ENCODE measurements at places on chromosomes 6 and 20.

GRCh38 chr6:835476-836160 is 142.7 kb upstream of the EXOC2 start:
- no peak for DNase-seq

DNA sequence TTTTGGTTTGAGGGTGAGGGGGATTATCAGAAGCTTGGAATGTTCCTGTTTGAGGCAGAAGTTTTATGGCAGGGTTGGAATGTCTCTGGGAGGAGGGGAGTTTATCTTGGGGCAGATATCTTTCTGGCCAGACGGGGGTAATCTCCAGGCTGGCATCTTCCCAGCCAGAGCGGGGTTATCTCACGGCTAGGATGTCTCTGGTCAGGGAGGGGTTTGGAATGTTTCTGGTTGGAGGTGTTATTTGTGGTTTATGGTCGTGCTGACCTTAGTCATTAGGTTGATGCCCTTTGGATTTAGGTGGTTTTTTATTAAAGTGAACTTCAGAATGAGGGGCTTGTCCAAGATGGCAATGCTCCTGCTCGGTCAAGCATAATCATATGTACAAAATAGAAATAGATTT is 14.8 kb downstream of the PGK2 start:
- no peak for DNase-seq

DNA sequence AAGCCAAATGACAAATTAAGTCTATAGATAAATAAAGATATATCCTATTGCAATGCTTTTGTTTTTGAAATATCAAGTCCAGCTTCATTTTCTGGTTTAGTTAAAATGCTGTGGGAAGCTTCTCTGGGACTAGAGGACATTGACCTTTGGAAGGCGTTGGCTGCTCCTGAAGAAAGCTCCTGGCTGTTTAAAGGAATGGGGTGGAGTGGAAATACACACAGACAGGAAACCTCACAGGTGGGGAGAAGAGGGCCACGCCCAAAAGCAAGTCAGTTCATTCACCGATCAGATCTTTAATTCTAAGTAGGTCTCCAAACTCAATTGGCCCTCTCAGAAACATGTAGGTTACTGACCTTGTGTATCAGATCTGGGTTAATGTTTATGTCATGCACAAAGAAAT is 59.6 kb downstream of the SPTLC3 start:
- DNase-seq: no peak

- DNase-seq: no peak
These were observed 954.7 kb upstream of the ADGRB3 start for GRCh38 chr6:67680297-67680932.

- DNase-seq: no peak
These were observed 1.5 kb downstream of the MTHFD1L start for GRCh38 chr6:150866991-150867501.

GRCh38 chr20:2176946-2177345 is 75.3 kb downstream of the STK35 start:
- DNase-seq: no peak

- no peak for DNase-seq
These were observed 5.7 kb upstream of the TMEM30A start for GRCh38 chr6:75290136-75290945.

DNA sequence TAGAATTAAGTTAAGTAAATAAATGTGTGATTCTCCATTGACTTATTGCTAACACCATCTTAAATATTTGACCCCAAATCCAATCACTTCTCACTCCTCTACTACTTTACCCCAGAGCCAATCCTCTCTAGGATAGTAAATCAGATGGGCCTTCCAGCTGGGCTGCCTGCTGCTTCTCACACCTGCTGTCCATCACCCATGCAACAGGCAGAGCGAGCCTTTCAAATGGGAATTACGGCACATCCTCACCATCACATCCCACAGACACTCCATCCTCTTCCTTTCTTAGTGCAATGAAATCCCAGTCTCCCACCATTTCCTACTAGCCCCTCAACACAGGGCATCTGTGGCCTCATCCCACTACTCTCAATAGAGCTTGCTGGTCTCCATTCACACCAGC is 34.0 kb downstream of the HLA-F start:
- no peak for DNase-seq

- no peak for DNase-seq
These were observed 4.9 kb upstream of the TOX2 start for GRCh38 chr20:43909720-43910119.

GRCh38 chr6:164227952-164228522 is 813.5 kb downstream of the QKI start:
- DNase-seq: no peak

- DNase-seq: no peak
These were observed 9.3 kb upstream of the RNGTT start for GRCh38 chr6:88972504-88973423.

GRCh38 chr20:50883856-50884255 is 47.4 kb downstream of the ADNP start:
- DNase-seq: no peak

DNA sequence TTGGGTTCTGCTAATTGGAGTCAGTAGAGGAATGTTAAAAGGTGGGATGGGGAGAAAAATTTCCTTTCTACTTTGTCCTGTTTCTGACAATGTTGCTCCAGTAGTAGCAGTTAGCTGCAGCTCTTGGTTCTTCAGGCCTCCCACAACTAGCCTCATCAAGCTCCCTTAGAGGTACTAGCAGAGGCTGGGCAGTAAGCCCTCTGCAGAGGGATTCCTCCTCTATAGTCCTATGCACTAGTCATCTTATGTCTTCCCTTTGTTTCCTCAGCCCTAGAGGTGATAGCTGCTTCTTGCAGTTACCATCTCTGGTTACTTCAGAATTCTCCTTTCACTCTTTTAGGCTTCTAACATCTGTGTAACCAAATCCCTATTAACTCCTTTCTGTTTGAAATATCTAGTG is 99.8 kb downstream of the FILIP1 start:
- no peak for DNase-seq

GRCh38 chr20:8039042-8039441 is 19.5 kb upstream of the TMX4 start:
- no peak for DNase-seq

DNA sequence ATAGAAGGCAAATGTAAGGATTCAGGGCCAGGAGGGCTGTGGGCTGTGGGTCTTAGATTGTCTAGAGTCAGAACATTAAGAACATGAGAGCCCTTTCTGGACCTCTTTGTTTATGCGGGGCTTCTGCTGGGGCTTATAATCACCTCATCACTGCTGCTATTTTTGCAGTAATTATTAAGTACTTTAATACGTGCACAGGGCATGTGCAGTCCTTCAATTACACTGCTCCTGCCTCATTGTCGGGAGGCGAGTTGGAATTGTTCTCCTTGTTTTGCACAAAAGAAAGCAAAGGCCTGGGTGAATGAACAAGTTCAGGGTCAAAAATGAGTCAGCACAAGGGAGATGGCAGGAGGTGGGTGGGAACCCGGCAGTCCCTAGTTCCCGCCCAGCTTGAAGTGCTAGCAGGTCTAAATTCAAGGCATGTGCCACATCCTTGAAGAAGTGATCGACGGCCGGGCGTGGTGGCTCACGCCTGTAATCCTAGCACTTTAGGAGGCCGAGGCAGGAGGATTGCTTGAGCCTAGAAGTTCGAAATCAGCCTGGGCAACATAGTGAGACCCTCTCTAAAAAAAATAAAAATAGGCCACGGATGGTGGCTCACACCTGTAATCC is 34.4 kb upstream of the PTPN1 start:
- no peak for DNase-seq

DNA sequence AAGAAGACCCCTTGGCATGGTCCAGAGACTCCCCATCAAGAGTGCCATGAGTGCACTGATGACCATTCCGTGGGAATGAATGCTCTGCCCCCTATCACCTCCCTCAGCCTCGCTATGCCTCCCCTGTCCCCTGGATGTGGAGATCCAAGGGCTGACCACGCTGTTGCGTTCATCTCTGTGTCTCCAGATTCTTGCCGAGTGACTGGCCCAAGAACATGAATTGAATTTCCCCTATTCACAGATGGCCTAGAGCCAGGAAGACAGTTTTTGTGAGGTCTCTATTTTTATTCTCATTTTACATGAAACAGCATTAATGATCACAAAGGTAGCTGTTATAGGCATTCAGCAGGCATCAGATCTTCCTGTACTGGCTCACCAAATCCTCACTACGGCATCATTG is 33.6 kb downstream of the MAFB start:
- no peak for DNase-seq

DNA sequence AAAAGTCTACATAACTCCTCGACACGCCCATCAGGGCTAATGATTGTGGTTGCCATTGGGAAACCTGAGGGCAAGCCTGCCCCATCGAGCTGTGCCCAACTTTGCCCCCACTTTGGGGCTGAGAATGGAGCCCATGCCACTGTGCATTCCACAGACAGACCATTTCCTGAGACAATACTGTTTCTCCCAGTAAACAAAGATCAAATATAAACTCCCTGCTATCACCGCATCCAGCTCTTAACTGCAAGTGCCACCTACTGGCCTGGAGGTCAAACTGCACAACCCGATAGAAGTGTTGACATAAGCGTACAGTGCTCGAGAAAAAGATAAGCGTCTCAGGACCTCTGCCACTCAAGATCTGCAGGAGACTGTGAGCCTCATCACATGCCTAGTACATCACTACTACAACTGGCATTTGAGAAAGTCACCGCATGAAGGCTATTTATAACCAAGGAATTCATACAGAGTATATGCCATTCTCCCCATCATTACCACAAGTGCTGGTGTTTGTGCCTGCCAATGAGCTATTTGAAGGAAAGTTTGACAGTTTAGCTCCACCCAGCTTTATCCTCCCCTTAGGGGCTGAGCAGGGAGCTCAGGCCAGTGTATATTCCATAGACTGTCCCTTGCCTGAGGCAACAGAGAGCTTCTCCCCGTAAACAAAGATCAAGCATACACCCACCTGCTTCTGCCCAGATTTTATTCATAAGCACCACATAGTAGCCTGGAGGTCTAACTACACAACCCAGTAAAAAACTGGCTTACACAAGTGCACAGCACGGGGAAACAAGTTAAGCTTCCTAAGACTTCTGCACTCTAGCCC is 4.5 kb upstream of the DEFB126 start:
- no peak for DNase-seq

DNA sequence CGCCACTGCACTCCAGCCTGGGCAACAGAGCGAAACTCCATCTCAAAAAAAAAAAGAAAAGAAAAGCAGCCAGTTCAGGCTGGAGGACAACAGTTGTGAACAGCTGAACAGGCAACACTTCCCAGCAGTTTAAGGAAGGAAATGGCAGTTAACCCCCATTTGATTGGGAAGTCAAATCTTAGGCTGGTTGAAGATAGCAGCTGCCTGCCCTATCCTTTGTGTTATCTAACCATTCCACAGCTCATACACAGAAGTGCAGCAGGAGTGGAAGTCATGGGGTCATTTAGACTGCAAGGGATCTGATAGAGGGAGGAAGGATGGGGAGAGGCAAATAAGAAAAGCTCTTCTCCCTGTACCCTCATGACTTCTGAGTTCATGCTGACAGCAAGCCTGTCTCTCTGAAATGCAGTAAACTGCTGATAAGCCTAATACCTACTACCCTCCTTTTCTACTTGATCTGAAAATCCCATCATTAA is 35.3 kb downstream of the KCTD20 start:
- no peak for DNase-seq

DNA sequence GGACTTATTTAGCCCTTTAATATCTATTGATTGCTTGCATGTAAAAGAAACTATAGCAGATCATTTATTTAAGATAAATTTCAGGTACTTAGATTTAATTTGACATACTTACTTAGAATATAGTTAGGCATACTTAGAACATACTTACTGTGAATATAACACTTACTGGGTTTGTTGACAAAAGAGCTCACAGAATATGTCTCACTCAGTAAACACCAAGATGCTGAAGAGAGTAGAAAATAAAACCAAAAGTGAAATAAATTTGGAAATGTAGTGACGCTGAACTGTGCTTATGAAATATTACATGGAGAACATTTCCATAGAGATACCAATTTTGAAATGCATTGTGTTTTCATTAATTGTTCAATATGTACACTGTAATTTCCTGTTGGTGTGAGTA is 615.4 kb upstream of the MAN1A1 start:
- no peak for DNase-seq

DNA sequence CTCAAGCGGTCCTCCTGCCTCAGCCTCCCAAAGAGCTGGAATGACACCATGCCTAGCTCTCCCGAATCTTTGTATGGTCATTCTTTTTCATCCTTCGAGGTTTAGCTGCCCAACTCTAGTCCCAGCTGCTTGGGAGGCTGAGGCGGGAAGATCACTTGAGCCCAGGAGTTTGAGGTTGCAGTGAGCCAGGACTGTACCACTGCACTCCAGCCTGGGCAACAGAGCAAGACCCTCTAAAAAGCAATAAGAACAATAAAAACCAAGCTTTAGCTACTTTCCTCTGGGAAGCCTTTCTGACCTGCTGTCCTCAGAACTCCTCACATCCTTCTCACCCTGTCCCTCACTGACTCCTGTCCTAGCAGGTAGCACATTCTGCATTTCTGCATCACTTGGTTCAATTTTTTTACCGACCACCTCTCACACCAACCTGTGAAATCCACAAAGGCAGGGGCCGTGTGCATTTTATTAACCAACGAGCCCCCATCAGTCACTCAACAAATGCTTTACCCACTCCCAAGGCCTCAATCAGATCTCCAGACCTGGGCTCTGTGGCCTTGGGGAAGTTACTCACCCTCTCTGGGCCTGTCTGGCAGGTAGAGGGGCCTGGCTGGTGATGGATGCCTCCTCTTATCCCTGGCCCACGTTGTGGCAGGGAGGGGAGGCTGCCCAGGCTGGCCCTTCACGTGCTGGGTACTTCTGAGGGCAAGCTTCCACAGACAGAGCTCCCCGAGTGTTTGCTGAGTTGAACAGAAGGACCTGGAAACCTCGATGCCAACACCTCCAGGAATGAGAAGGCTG is 14.7 kb upstream of the SRC start:
- DNase-seq: no peak

- DNase-seq: no peak
These were observed 42.2 kb downstream of the GFOD1 start for GRCh38 chr6:13445005-13445743.

DNA sequence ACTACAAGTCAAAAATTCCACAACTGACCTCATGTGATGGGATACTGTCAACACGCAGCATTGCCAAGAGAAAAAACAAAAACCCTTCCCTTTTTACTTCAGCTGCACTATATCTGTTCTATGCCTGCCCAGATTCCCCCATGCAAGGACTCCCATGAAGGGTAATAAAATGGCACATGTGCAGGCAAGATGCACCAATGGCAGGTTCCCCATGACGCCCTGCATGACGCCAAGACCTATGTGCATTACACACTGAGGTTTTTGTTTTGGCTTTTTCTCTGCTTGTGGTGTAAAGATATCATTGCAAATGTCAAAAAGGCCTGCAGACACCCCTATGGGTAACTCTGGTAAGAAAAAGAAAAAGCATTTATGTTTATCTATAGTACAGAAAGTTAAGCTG is 403.4 kb downstream of the HDGFL1 start:
- DNase-seq: no peak

GRCh38 chr6:158033077-158033750 is 51.6 kb downstream of the SYNJ2 start:
- DNase-seq: no peak

DNA sequence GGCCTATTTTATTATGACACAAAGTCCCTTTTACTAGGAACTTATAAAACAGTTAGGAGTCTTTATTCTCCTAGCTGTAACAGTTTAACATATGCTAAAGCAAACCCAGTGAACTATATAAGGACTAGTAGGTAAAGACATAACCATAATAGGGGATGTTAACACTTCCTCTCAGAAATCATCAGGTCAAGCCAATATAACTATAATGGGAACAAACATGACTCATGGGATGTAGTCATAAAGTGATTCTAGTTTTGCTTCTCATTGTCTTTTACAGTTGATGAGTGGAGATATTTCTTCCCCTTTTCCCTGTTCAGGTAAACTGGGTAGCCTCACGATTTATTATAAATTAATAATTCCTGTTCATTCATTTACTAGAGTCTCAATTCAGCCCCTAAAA is 9.7 kb downstream of the PTCHD4 start:
- no peak for DNase-seq
